ENCODE measurements at places on chromosomes 5 and 9.

DNA sequence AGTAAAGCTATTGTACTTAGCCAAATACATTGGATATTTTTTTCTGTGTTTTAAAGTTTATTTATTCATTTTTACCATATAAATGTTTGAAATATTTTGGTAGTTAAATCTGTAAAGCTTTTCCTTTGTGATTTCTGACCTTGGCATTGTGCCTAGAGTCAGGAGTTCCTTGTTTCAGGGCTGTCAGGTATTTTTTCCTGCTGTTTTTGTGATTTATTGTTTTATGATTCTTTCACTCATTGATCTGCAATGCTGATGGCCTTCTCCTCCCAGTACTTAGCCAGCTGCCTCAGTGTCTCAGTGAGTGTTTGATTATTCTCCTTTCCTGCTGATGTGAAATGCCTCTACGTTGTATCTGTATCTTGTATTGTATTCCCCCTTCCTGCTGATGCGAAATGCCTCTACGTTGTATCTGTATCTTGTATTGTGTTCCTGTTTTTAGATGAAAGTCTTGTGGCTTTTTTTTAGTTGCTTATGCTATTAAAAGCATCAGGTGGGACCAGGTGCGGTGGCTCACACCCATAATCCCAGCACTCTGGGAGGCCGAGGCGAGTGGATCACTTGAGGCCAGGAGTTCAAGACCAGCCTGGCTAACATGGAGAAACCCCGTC lies 61.0 kb downstream of the EHMT1 start:
- H3K27ac ChIP-seq: no peak overlapping the region
- no peaks in the 10 kb centered on the region for H3K27me3 ChIP-seq
- peaks cover 23% of the 10 kb centered on the region for H3K4me1 ChIP-seq
- no peak overlapping the region for H3K4me3 ChIP-seq
- peaks cover 7% of the 10 kb centered on the region for H3K36me3 ChIP-seq
- DNase-seq: no peak

- no peaks in the 10 kb centered on the region for H3K27me3 ChIP-seq
- H3K4me1 ChIP-seq: no peaks in the 10 kb centered on the region
- no peak overlapping the region for H3K4me3 ChIP-seq
- no peak for DNase-seq
- no peaks in the 10 kb centered on the region for H3K36me3 ChIP-seq
Observed at GRCh38 chr5:164663198-164663989, 1158.0 kb downstream of the MAT2B start.

DNA sequence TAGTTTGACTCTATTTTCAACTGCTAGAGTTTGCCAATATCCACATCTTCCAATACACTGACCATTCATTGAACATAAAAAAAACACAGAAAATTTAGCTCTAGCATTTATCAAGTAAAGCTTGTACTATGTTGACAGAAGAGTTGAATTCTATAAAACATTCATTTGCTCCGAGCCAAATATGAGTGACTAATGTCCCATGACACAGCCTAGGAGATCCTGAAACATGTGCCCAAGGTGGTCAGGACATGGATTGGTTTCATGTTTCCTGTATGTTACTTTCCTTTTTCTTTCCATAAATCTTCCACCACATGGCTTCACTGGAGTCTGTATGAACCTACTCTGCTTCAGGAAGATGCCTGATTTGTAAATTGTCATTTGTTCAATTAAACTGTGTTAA lies 122.4 kb upstream of the PRDM9 start:
- no peaks in the 10 kb centered on the region for H3K4me1 ChIP-seq
- no peak overlapping the region for H3K4me3 ChIP-seq
- no peaks in the 10 kb centered on the region for H3K36me3 ChIP-seq
- H3K27me3 ChIP-seq: no peaks in the 10 kb centered on the region
- H3K27ac ChIP-seq: no peak overlapping the region
- DNase-seq: no peak

GRCh38 chr9:34627716-34628655 lies 880 bp downstream of the ARID3C start:
- peaks cover 21% of the 10 kb centered on the region for H3K4me1 ChIP-seq
- no peaks in the 10 kb centered on the region for H3K36me3 ChIP-seq
- no peak overlapping the region for H3K27ac ChIP-seq
- peak overlapping the region; percentile 21 for H3K4me3 ChIP-seq
- H3K27me3 ChIP-seq: peaks cover 69% of the 10 kb centered on the region

DNA sequence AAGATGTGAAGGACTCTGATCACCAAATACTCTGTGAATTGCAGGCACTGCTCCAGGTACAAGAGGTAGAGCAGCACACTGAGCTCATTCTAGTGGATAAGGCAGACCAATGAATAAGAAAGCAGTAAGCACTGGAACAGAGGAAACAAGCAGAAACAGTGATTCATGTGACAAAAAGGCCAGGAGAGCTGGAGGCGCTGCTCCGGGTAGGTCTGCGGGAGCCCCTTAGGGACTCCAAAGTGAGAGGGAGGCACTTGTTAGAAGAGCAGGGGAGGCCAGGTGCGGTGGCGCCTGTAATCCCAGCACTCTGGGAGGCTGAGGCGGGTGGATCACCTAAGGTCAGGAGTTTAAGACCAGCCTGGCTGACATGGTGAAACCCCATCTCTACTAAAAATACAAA lies 231.6 kb upstream of the NFIL3 start:
- no peaks in the 10 kb centered on the region for H3K4me1 ChIP-seq
- no peaks in the 10 kb centered on the region for H3K36me3 ChIP-seq
- no peak for DNase-seq
- H3K27ac ChIP-seq: no peak overlapping the region
